ENCODE measurements at places on chromosomes 12 and 14. TPM values are rescaled to one million over a fixed set of nuclear protein-coding genes. Genes with fewer than 3 reads are reported as not detected.

The TMTC1 gene
- 37.1 TPM for total RNA-seq

The KLHL33 gene
- total RNA-seq: 0.77 TPM

The RFX4 gene
- not detected for total RNA-seq

The FITM1 gene
- 140 TPM for total RNA-seq

The GUCY2C gene
- not detected for total RNA-seq

The LGR5 gene
- not detected for total RNA-seq

The KLHDC1 gene
- total RNA-seq: 6.0 TPM

The CLEC12A gene
- 4.9 TPM for total RNA-seq

The PTCSC3 gene
- total RNA-seq: not detected

The RTN1 gene
- 1.2 TPM for total RNA-seq

The ZFYVE1 gene
- total RNA-seq: 15.7 TPM

The MYO1H gene
- 0.52 TPM for total RNA-seq

The TMED10 gene
- total RNA-seq: 266 TPM

The PPP4R3A gene
- 53.2 TPM for total RNA-seq

The TBC1D30 gene
- total RNA-seq: 0.47 TPM

The HVCN1 gene
- 10.4 TPM for total RNA-seq

The ANKS1B gene
- total RNA-seq: 2.5 TPM

The CD69 gene
- 1.1 TPM for total RNA-seq

The CEBPE gene
- total RNA-seq: not detected

The GLI1 gene
- total RNA-seq: 0.37 TPM

The ZDHHC22 gene
- not detected for total RNA-seq

The ANO2 gene
- total RNA-seq: 16.1 TPM

The COL2A1 gene
- 0.25 TPM for total RNA-seq

The STXBP6 gene
- 43.5 TPM for total RNA-seq

The KLRC2 gene
- not detected for total RNA-seq

The PLEKHG7 gene
- total RNA-seq: not detected

The TCP11L2 gene
- 104 TPM for total RNA-seq

The TMEM117 gene
- total RNA-seq: 7.1 TPM

The AVPR1A gene
- 1.9 TPM for total RNA-seq

The MAGOHB gene
- total RNA-seq: 11.5 TPM

The CHGA gene
- total RNA-seq: not detected

The RND1 gene
- 0.27 TPM for total RNA-seq

The AHNAK2 gene
- total RNA-seq: 2.5 TPM

The IL26 gene
- total RNA-seq: not detected

The SERPINA5 gene
- total RNA-seq: 4.0 TPM

The HOXC11 gene
- not detected for total RNA-seq

The RNU4-1 gene
- 1,438 TPM for total RNA-seq

The OVCH1 gene
- 0.07 TPM for total RNA-seq

The GAS2L3 gene
- 2.5 TPM for total RNA-seq

Data from left ventricle myocardium superior (tissue), 1 donor.